ENCODE measurements at places on chromosomes 12 and 14. TPM values are rescaled to one million over a fixed set of nuclear protein-coding genes. Genes with fewer than 3 reads are reported as not detected.

DNA sequence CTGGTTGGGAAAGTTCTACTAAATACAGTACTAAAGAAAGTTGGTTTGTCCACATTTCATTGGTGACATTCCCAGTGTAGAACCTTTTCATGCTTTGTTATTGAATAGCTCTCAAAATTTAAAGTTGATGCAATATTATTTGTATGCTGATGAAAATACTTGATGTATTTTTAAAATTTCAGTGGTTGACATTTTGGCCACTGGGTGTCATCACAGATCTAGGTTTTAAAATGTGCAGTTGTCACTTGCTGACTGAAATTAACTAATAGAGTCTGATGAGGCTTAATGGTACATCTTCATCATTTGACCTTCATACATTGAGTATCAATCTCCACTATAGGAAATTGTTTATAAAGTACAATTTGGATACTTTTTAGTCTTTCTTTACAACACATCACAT lies 37.1 kb downstream of the CMAS start:
- no peak overlapping the region for H3K27ac ChIP-seq
- H3K4me1 ChIP-seq, result no peaks in the 10 kb centered on the region
- no peak for DNase-seq
- no peak overlapping the region for H3K4me3 ChIP-seq
- no peaks in the 10 kb centered on the region for H3K27me3 ChIP-seq
- H3K36me3 ChIP-seq, result no peaks in the 10 kb centered on the region

GRCh38 chr14:21039585-21040369 lies 2.4 kb upstream of the RNASE7 start:
- H3K27ac ChIP-seq, result no peak overlapping the region
- H3K4me3 ChIP-seq, result no peak overlapping the region
- no peak for DNase-seq
- no peaks in the 10 kb centered on the region for H3K27me3 ChIP-seq
- peaks cover 53% of the 10 kb centered on the region for H3K4me1 ChIP-seq

GRCh38 chr12:75722714-75723200 lies 211.3 kb upstream of the KRR1 start:
- no peaks in the 10 kb centered on the region for H3K36me3 ChIP-seq
- H3K4me1 ChIP-seq, result peaks cover 57% of the 10 kb centered on the region
- H3K27ac ChIP-seq, result peak overlapping the region; percentile 85
- no peaks in the 10 kb centered on the region for H3K27me3 ChIP-seq
- no peak overlapping the region for H3K4me3 ChIP-seq

KRT6C gene
- 203 TPM for polyA plus RNA-seq

KRT71 gene
- polyA plus RNA-seq, result not detected

DNA sequence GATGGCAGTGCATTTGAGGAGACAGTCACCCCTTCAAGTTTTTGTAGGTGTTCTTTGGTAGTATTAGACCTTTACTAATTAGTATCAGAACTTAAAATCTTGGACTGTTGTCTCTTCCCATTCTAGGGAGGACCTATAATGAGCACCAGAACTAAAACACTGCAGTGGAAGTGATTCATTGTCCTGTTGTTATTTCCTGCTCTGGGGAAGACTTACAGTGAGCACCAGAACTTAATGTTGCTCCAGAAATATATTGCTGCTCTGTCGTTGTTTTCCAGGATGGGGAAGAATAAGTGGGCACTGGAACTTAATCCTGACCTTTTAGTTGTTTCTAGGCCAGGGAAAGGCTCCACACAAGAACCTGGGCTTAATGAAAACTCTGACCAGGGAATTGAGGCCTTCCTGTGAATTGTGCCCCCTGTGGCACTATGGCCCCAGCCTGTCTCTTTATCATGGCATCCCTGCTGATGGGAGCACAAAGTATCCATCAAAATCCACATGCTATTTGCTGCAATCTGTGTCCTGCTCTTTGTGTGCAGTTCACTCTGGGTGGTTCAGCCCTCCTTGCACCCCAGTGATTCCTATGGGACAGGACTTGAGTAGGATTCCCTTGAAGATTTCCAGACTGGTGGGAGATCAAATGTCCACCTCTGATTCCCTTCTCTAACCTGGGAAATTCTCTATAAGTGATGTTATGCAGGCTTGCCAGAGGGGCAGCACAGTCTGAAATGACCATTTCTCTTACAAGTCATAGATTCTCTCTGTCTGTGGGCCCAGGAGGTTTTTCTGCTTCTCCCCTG lies 175.8 kb downstream of the PAWR start:
- no peak overlapping the region for H3K27ac ChIP-seq

FGD6 gene
- polyA plus RNA-seq, result 54.2 TPM

MYO1H gene
- not detected for polyA plus RNA-seq

- H3K36me3 ChIP-seq, result no peaks in the 10 kb centered on the region
- no peaks in the 10 kb centered on the region for H3K4me1 ChIP-seq
- no peak within 1 kb of the TSS for H3K4me3 ChIP-seq
- no peak for DNase-seq
- no peaks in the 10 kb centered on the region for H3K27me3 ChIP-seq
- no peak within 1 kb of the TSS for H3K27ac ChIP-seq
These were observed at the start of gene TAS2R50 for GRCh38 chr12:10986812-10987211. Gene TAS2R50, minus strand, starts transcription at chr12:10986912. Its CDS starts 52 bp downstream, at chr12:10986860.

- no peaks in the 10 kb centered on the region for H3K36me3 ChIP-seq
- no peaks in the 10 kb centered on the region for H3K27me3 ChIP-seq
- H3K4me1 ChIP-seq, result peaks cover 19% of the 10 kb centered on the region
These were observed 13.3 kb upstream of the VRK1 start for GRCh38 chr14:96783915-96784224.

GRCh38 chr12:32727237-32727636 lies 28.5 kb downstream of the YARS2 start:
- H3K4me3 ChIP-seq, result no peak overlapping the region
- H3K4me1 ChIP-seq, result no peaks in the 10 kb centered on the region
- no peak overlapping the region for H3K27ac ChIP-seq
- H3K27me3 ChIP-seq, result no peaks in the 10 kb centered on the region
- peaks cover 8% of the 10 kb centered on the region for H3K36me3 ChIP-seq

SPX gene
- polyA plus RNA-seq, result 0.12 TPM

ACOT4 gene
- polyA plus RNA-seq, result 0.68 TPM

DNA sequence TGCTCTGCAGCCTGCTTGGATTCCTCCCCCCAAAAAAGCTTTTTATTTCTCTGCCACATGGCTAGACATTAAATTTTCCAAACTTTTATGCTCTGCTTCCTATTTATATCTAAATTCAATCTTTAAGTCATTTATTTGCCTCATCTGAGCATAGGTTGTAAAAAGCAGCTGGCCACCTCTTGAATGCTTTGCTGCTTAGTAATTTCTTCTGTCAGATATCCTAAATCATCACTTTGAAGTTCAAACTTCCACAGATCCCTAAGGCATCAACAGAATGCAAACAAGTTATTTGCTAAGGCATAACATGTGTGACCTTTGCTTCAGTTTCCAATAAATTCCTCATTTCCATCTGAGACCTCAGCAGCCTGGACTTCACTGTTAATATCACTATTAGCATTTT lies 209.6 kb downstream of the FSCB start:
- no peaks in the 10 kb centered on the region for H3K4me1 ChIP-seq
- H3K4me3 ChIP-seq, result no peak overlapping the region
- no peaks in the 10 kb centered on the region for H3K36me3 ChIP-seq

LRRC10 gene
- not detected for polyA plus RNA-seq

- DNase-seq, result no peak
- H3K4me1 ChIP-seq, result no peaks in the 10 kb centered on the region
- H3K27ac ChIP-seq, result no peak overlapping the region
- H3K4me3 ChIP-seq, result no peak overlapping the region
These were observed 13.4 kb downstream of the CDKN3 start for GRCh38 chr14:54410215-54410614.

DNA sequence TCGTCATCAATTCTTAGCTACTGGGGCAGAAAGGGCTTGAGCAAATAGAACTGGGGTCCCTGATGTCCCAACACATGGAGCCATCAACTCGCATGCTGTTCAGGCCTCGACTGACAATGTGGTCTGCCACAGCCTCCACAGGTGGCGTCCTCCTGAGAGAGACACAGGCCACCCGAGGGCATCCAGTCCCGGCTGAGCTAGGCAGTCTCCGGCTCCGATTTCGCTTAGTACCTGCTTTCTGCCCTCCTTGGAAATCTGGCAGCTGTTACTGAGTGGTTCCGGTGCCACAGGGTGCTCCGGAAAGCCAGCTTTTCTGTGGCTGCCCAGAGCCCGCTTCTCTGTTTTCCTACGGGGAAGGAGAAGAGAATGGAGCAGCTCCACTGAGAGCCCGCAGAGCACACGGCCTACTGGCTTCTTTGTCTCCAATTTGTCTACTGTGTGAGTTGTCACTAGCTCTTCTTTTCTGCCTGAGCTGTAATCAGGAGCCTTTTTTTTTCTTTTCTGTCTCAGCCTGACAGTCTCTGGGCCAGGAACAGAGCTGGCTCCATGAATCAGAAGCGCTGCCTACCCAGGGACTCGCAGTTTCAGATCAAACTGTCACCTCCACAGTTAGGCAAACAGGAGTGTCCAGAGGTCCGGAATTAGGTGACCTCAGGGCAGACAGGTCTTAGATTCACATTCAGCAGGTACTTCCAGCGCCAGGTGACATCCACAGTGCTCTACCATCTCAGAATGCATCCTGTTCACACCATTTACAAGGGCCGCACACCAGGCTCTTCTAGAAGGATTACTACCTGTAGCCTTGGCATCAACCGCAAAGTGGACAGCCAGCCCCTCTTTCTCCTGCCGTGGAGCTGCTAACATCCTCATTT lies 73.3 kb downstream of the MOK start:
- H3K4me3 ChIP-seq, result no peak overlapping the region
- H3K27me3 ChIP-seq, result no peaks in the 10 kb centered on the region
- DNase-seq, result no peak
- no peak overlapping the region for H3K27ac ChIP-seq
- H3K4me1 ChIP-seq, result no peaks in the 10 kb centered on the region
- H3K36me3 ChIP-seq, result peaks cover 15% of the 10 kb centered on the region

- H3K27ac ChIP-seq, result peak within 1 kb of the TSS; percentile 96
- peaks cover 1% of the 10 kb centered on the region for H3K4me1 ChIP-seq
- H3K36me3 ChIP-seq, result peaks cover under 1% of the 10 kb centered on the region
- H3K27me3 ChIP-seq, result no peaks in the 10 kb centered on the region
- no peak for DNase-seq
These were observed at the start of gene STRN3 for GRCh38 chr14:31026077-31026449. Gene STRN3, minus strand, starts transcription at chr14:31026379. Its CDS starts 194 bp downstream, at chr14:31026185.

DNA sequence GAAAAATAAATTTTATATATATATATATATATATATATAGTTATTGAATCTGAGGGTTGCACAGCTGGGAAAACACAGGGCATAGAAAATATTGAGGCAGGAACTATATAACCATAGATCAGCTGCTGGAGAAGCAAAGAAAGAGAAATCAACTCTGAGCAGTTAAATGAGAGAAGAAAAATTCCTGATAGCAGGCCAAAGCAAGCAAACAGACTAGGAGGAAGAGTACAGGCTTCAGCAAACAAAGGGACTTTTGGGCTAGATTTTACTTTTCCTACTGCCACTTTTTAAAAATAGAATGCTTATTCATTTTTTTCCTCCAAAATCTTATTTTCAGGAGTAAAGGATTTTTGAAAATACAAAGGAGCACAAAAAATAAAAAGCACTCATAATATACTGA lies 216.0 kb upstream of the PRKD1 start:
- no peaks in the 10 kb centered on the region for H3K4me1 ChIP-seq
- no peak overlapping the region for H3K27ac ChIP-seq
- DNase-seq, result no peak
- H3K27me3 ChIP-seq, result no peaks in the 10 kb centered on the region

IFNG gene
- polyA plus RNA-seq, result not detected

GRCh38 chr12:115404761-115405470 lies 720.9 kb upstream of the TBX3 start:
- H3K4me1 ChIP-seq, result peaks cover 16% of the 10 kb centered on the region
- no peaks in the 10 kb centered on the region for H3K36me3 ChIP-seq
- no peak overlapping the region for H3K4me3 ChIP-seq
- H3K27me3 ChIP-seq, result no peaks in the 10 kb centered on the region
- DNase-seq, result peak; percentile 30

GRCh38 chr12:52441320-52441911 lies 7.2 kb upstream of the KRT75 start:
- H3K4me1 ChIP-seq, result peaks cover 73% of the 10 kb centered on the region
- peak overlapping the region; percentile 97 for H3K27ac ChIP-seq
- no peak for DNase-seq
- H3K27me3 ChIP-seq, result no peaks in the 10 kb centered on the region
- H3K4me3 ChIP-seq, result peak overlapping the region; percentile 47

- H3K36me3 ChIP-seq, result no peaks in the 10 kb centered on the region
- H3K4me1 ChIP-seq, result no peaks in the 10 kb centered on the region
- H3K4me3 ChIP-seq, result no peak overlapping the region
- no peak overlapping the region for H3K27ac ChIP-seq
- no peak for DNase-seq
These were observed 8.9 kb downstream of the TGFB3 start for GRCh38 chr14:75972801-75973421.

DNA sequence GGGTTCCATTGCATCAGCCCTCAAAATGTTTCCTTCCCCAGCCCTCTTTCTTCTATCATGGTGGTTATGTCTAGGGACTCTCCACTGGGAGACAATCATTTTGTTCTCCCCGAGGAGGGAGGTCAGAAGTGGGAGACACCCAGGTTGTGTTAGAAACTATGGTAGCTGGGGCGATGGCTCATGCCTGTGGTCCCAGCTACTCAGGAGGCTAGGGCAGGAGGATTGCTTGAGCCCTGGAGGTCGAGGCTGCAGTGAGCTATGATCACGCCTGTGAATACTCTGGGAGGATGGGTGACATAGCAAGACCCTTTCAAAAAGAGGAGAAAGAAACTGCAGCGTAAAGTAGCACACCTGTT lies 13.0 kb upstream of the LRRC23 start:
- peak overlapping the region; percentile 85 for H3K27ac ChIP-seq
- no peaks in the 10 kb centered on the region for H3K36me3 ChIP-seq
- H3K4me3 ChIP-seq, result peak overlapping the region; percentile 40
- H3K4me1 ChIP-seq, result peaks cover 10% of the 10 kb centered on the region
- no peaks in the 10 kb centered on the region for H3K27me3 ChIP-seq

FAM181A gene
- polyA plus RNA-seq, result not detected

DNA sequence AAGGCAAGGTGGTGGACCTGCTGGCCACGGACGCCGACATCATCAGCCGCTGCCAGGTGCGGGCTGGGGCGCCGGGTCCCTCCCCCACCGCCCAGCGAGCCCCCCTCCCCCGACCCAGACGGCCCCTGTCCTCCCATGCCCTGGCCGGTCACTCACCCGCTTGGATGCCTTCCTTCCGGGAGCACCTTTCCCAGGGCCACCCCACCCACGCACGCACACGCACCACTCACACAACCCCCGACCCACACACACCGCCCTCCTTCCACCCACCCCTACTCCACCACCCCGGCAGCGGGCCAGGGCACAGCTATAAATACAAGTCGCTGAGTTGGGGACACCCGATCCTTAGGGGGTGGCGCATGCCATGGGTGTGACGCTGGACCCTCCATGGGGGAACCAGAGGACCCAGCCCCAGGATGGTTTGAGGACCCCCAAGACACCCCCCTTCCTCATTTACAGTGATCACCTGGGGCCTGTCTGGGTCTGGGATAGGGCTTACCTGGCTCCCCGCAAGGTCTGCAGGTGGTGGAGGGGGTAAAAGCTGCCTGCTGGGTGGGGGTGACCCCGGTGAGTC lies 465 bp downstream of the ADSS1 start:
- peaks cover 6% of the 10 kb centered on the region for H3K4me1 ChIP-seq
- H3K27ac ChIP-seq, result no peak overlapping the region
- H3K36me3 ChIP-seq, result peaks cover 6% of the 10 kb centered on the region

GRCh38 chr12:21065845-21066244 lies 65.1 kb upstream of the SLCO1B1 start:
- no peaks in the 10 kb centered on the region for H3K4me1 ChIP-seq
- DNase-seq, result no peak
- H3K27me3 ChIP-seq, result no peaks in the 10 kb centered on the region
- no peaks in the 10 kb centered on the region for H3K36me3 ChIP-seq
- no peak overlapping the region for H3K4me3 ChIP-seq
- no peak overlapping the region for H3K27ac ChIP-seq

ENDOU gene
- 0.28 TPM for polyA plus RNA-seq

All from keratinocyte (primary cell).